ENCODE measurements at places on chromosomes 16 and 17.

GRCh38 chr17:32777436-32777835, 99.5 kb downstream of the MYO1D start:
- DNase-seq = no peak

GRCh38 chr17:74521701-74522201, 9.5 kb downstream of the CD300LB start:
- no peak for DNase-seq

- DNase-seq = no peak
Measured at GRCh38 chr16:28943281-28943680, 7.5 kb upstream of the NFATC2IP start.

DNA sequence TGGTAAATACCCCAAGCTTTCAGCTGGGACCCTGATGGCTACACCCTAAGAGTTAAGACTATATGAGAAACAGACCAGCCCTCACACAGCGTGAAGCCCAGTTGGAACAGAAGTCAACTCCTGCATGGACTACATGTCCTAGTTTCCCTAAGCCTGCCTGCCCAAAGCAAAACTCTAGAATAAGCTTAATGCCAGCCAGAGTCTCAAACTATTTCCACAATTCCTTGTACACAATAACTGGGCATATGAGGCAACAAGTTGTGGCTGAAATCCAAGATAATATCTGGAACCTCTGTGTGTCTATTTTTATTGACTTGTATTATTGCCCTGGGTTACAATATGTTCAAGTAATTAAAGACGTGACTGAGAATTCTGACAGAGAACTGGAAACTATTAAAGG, 19.4 kb downstream of the MYH10 start:
- no peak for DNase-seq

DNA sequence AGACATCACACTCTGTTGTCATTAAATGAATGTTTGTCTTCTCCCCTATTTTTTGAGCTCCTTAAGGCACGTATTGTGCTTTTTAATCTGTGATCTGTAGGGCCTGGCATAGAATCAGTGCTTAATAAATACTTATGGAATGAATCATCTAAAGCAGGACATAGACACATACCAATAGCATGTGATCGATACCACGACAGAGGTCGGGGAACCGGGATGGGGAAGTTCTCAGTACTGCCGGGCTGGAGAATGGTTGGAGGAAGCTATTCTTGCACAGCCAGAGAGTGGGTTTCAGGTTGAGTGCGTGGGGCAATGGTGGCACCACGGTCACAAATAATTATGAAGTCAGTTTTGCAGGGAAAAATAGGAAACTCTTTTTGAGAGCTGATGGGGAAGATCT, 26.8 kb downstream of the NLRP1 start:
- no peak for DNase-seq

DNA sequence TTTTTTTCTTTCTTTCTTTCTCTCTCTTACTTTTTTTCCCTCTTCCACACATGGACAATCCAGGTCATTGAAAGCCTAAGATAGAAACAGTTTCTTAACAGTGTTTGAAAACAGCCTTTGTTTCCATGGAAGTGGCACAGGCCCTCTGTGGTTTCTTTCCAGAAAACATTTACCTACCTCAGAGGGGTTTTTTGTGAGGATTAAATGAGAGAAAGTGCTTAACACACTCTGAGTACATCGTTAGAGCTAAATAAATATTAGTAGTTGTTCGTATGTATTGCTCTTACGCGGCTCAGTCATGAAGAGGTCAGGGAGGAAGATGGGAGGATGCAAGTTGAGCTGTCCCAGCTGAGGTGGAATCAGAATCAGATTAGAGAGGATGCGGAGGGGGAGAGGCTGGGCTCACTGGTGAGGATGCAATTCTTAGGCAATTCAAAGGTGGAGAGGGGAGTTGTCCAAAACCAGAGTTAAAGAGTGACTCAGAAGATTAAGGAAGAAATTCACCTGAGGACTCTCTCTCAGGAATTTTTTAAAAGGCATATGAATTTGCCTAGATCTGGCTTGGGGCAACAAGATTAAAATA, 345.4 kb downstream of the PMP22 start:
- no peak for DNase-seq

- no peak for DNase-seq
Measured at GRCh38 chr17:56624912-56625311, 31.4 kb downstream of the NOG start.

DNA sequence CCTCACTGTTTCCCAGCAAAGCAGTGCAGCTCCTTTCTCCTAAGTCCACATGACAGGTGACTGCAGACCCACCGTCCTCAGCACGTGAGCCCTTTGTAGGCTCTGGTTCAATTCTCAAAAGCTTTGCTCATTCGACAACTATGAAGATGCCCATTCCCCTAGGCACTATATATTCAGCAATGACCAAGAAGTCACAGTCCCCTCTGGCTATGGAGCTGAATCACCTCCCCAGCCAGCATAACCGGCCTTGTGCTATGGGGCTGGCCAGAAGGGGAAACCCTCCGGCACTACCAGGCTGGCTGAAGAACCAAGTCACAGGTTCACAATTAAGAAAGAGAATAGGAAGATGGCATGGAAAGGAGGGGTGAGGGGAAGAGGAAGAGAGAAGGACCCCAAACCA, 139.7 kb downstream of the WSCD1 start:
- no peak for DNase-seq

DNA sequence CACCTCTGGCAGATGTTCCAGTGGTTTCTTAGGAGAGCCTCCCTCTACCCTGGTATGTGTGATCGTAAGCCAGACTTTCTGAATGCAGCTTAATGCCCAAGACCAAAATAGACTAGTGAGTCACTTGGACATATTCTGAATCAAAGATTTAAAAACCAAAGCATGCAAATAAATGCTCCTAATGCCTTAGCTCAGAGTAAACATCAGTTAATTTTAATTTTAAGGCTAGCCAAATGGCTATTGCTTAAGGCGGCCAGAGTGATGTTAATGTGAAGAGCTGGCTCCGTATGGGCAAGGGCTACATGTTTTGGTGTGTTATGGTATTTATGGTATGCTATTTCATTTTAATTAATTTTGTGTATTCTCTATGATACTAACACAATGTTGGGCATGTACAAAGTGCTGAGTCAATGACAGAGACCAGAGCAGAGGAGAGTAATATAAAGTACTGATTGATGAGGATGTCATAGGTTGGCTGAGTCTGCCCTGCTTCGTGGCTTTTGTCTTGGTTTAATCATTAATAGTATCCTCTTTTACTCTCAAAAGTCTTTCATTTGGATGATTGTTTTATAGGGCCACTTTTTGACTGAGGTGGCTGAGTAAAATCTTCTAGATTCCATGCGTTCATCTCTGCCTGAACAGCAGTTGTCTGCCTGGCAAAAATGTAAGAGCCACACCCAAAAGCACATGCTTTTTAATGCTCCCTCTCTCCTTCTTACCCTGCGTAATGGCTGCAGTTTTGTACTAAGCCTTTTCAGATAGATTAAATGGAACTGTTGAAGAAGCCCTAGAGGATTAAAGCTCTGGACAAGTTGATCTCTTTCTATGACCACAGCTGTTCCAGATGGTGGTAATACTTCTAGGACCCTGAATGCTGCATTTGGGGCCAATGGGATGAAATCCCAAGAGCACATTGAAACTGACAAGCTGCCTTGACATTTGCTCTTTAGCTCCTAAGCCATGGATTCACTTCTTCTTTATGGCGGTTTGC, 59.6 kb downstream of the MAP2K6 start:
- DNase-seq = no peak

- no peak for DNase-seq
Measured at GRCh38 chr16:14497245-14498082, 132.6 kb downstream of the PARN start.

DNA sequence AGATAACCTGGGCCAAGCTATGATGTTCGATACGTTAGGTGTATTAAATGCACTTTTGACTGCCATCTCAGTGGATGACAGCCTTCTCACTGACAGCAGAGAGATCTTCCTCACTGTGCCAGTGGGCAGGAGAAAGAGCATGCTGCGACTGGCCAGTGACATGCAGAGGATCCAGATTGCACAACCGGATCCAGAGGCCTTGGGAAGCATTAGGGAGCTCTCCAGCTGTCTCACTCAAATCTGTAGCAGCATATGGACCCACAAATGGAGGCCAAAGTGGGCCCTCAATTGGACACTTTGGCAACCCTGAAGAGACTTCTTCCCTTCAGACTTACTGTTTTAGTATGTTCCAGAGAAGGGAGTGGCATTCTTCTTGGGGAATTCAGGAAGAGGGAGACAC, 20.9 kb downstream of the PDZD9 start:
- DNase-seq = no peak

DNA sequence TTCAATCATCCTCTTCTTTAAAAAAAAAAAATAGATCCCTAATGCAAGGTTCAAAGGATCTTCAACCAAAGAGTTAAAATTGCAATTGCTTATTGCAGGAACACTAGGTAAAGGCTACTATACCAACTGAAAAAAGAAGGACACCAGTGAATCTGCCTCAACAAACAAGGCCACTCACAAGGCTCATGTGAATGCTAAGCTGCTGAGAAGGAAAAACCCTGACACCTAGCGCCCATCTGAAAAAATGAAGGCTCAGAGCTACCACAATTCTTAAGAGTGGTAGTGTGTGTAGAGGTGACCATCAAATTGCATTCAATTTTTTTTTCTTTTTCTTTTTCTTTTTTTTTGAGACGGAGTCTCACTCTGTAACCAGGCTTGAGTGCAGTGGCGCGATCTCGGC, 201.6 kb upstream of the C17orf78 start:
- DNase-seq = no peak

DNA sequence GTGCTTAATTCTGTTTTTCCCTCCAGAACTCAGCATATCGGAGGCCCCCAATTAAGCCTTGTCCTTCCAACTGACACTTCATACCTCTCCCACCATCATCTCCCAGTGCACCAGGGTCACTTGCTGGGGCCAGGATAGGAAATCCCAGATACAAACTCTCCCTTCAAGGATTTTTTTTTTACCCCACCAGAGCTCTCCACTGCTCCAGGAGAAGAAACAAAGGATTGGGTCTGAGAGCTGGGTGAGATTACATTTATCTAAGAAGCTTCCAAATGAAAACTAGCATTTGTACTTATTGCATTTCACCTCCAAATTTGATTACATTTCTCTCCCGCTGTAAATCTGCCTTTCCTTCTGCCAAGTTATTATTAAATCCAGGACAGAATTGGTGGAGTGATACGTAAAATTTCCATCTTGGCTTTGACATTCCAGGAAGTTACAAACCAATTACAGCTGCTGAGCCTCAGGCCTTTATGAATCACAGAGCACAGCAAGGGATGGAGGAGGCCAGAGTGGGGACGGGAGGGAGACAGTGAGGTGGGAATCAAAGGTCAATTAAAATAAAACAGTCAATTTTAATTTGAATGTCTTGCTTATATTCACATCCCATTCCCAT, 123.5 kb downstream of the USP31 start:
- no peak for DNase-seq

- no peak for DNase-seq
Measured at GRCh38 chr16:26712876-26713275, 353.9 kb upstream of the C16orf82 start.

DNA sequence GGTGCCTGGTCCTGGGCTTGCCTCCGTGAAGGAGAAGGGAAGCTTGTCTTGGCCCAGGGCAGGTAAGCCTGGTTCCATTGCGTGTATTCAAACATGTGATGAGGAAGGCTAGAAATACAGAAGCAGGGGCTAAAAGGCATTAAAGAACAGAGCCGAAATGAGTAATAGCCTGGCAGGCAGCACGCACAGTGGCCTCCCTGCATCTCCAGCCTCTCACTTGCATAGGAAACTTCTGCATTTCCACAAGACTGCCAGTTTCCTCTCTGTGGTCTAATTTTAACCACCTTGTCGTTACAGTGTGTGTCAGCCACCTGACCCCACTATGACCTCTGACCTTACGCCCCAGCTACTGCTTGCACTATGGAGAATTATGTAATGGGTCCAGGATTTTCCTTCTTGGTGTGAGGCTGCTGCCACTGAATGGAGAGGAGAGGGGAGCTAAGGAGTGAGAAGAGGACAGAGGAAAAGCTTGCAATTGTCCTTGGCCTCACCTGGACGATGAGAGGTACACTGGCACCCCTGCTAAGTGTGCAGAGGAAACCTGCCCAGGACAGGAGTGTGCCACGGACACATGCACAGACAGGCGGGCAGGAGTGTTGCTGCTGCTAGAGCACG, 32.8 kb downstream of the HIC1 start:
- no peak for DNase-seq

DNA sequence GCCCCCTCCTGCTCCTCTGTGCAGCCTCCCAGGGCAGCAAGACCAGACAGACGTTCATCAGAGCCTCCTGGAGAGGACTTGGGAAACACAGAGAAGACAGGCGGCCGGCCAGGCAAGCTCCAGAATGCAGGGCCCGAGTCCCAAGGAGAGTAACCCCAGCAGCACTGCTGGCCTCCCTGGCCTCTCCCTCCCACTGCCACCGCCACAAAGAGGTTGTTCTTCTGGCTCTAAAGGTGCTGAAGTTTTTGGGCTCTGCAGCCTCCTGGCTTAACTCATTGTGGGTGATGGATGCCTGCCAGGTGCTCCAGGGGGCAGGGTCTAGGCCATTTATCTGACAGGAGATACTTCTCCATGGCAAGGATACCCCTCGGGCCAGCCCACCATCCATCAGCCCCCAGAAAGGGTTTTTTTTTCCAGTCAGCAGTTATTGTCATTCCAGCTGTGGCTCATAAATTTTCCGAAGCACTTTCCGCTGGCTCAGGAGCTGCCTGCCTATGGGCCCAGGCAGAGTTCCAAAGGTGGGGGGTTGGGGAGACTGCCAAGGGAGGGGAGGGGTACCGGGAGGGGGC, 32.0 kb upstream of the MRPS23 start:
- DNase-seq = peak; percentile 73

DNA sequence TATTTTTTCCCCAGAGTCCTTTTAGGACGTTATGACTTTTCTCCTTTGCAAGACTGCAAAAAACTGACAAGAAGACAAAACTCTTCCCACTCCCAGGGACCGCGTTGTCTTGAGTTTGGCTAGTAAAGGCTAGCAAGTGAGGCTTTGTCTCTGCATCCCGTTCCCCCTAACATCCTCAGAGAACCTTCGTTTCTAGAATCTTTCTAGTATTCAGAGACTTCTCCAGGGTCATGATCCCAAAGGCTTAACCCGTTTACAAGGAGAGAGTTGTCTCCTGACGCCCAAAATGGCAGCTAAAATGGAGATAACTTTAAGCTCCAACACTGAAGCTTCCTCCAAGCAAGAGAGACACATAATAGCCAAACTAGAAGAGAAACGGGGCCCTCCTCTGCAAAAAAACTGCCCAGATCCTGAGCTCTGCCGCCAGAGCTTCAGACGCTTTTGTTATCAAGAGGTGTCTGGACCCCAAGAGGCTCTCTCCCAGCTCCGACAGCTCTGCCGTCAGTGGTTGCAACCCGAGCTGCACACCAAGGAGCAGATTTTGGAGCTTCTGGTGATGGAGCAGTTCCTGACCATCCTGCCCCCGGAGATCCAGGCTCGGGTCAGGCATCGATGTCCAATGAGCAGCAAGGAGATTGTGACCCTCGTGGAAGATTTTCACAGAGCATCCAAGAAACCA, 843 bp downstream of the ZNF174 start:
- no peak for DNase-seq

- DNase-seq = peak; percentile 89
Measured at GRCh38 chr16:4370570-4371356, 885 bp upstream of the VASN start.

DNA sequence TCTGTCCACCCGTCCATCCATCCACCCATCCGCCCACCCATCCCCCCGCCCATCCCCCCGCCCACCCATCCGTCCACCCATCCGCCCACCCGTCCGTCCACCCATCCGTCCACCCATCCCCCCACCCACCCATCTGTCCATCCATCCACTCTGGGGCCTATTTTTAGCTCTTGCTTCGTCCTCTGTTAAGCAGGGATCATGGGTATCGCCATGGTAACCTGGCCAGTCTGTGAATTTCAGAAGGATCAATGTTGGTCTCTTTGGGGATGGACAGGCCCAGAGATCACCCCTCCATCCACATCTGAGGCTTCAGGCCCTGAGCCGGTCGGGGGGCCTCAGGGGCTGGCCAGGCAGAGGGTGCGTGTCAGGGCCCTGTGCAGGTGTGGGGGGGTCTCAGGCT, 15.2 kb upstream of the DPEP1 start:
- DNase-seq = no peak

Data from sciatic nerve (tissue), 2 donors.